Stimulated activated CD8-positive, alpha-beta memory T cell treated with anti-CD3 and anti-CD28 coated beads, Interleukin-4, amount 100 ng/mL, for 24 hours (primary cell): ENCODE measurements at places on chromosomes 2 and 18.

DNA sequence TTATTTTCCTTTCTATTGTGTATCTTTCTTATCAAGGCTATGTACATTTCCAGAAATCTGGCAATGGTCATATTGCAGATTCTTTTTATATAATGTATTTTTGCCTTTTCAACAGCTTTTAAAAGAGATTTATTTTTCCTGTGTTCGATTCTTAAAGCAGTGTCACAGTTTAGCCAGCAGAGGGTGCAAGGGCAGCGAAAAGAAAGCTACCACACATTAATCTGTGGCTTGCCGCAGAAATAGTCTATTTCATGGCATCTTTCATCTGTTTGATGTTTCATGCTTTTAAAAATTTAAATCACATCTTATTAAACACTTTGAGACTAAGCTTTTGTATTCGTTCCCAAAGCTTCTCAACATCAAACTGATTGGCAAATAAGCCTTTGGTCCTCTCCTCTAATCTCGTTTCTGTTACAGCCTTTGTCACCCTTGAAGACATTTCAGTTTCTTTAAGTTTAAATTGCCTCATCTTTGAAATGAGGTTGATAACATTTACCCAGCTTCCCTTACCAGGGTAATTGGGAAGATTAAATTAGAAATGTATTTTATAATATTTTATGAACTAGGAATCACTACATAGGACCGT lies 73.3 kb downstream of the PIK3C3 start:
- DNase-seq = no peak

DNA sequence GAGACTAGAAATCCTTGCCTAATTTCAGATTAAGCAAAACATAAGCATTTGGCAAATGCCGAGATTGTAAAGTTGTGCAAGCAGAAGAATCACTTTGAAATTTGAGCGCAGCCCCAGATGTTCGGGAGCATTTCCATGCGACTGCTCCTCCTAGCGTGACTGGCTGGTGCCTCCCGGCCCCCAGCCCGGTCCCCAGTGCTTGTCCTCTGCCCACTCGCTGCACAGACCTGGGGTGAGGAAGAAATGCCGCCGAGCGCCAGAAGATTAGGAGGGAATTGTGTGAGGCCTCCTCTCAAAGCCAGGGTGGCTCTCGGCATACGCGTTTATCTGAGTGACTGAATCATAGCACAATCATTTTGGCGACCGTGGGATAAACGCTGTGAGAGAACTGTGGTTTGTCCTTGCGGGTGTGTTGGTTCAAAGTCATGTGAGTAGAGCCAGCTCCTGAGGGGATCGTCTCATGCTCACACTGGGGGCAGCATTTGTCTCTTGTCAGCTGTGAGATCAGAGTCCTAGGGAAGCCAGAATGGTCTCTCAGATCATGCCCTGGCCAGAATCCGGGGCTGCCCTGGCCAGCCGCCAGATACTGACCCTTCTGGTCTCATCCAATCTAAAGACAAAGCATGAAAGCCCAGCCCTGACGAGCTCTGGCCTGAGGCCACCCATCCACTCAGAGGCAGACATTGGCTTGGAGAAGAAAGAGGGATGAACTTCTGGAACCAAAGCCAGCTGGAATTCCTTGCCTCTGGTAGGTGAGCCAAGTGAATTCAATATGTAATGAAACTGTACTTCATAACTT lies 189.3 kb downstream of the SH3RF3 start:
- no peak for DNase-seq

DNA sequence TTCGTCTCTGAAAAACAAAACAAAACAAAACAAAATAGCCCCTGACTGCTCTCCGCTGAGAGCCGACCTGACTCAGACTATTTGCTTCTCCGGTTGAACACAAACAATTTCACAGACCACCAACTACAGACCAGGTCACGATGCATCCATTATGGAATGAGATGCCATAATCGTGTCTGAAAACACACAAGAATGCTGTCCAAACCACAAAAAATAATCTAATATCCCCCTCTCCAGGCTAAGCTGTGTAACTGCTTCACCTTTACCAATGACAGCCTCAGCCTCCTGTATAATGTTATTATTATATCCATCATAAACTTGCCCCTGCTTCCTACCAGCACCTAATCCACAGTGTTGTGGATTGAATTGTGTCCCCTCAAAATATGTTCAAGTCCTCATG lies 114.7 kb downstream of the DNAH6 start:
- no peak for DNase-seq

GRCh38 chr2:19973466-19973865 lies 16.4 kb downstream of the WDR35 start:
- no peak for DNase-seq

DNA sequence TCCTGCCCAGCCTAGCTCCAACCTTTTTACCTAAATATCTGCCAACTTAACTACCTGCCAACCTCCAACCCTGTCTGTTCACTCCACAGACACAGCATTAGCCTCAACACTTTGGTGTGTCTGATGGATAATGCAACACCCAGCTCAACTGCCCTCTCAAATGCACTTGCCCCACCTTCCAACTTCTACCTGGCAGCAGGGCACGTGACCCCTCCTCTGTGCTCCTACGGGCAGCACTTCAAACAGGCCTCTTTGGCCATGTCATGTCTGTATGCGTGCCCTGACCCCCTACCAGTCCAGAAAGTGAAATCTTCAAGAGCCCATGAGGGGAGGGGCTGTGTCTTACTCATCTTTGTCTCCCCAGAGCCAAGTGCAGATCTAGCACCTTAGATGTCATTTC lies 25.5 kb downstream of the RNF149 start:
- no peak for DNase-seq

DNA sequence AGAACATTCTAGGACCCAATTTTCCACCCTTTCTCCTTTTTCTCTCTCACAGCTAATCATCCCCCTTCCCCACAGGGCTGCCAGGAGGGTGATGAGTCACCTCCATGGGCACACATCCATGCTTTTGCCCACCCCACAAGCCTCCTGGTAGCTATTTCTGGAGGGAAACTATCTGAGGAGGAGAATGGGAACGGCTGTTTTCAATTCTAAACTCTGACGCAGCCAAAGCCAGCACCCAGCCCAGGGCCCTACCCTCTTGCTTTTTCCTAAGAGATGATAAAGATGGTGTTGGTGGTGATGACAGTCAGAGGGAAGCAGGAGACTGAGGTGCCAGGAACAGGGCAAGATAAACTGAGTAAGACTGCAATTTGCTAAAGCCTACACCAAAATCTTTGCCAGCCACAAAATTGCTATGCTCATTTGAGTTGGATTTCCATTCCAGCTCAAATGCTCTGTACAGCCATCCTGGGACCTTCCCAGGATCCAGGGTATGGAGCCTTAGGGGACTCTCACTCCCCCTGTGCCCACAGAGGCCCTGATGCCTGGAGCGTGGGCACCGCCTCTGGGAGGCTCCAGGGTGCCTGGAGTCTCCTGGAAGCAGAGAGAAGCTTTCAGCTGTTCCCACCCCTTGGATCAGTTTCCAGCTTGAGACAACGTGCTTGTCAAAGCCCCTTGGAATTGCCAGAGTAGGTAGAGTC lies 62.0 kb upstream of the FZD7 start:
- DNase-seq = no peak

GRCh38 chr2:25926984-25927756 lies 48.9 kb upstream of the ASXL2 start:
- no peak for DNase-seq

DNA sequence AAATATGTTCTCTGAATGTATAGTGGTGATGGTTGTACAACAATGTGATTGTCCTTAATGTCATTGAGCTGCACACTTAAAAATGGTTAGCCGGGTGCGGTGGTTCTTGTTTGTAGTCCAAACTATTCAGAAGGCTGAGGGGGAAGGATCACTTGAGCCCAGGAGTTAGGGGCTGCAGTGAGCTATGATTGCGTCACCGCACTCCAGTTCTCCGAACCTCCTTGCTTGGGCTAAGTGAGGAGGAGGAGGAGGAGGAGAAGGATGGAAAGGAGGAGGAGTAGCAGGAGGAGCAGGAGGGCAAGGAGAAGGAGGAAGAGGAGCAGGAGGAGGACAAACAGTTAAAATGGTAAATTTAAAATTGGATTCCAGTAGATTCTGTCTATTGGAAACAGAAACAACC lies 10.5 kb downstream of the SLC14A1 start:
- DNase-seq = no peak

DNA sequence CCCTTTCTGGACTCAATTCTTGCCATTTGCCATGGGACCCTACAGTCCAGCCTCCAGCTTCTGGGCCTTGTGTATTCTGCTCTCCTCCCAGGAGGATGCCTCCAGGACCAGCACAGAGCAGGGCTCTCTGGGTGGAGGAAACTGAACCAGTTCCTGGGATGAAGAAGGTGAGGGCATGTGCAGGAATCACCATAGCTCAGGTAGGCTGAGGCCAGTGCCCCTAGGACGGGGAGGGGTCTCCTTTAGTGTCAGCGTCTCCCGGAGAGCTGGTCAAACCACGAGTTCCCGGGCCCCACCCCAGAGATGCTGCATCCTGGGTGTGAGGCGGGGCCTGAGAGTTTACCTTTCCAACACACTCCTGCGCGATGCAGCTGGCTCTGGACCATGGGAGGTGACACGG lies 5.8 kb upstream of the PRELID3A start:
- DNase-seq = no peak

DNA sequence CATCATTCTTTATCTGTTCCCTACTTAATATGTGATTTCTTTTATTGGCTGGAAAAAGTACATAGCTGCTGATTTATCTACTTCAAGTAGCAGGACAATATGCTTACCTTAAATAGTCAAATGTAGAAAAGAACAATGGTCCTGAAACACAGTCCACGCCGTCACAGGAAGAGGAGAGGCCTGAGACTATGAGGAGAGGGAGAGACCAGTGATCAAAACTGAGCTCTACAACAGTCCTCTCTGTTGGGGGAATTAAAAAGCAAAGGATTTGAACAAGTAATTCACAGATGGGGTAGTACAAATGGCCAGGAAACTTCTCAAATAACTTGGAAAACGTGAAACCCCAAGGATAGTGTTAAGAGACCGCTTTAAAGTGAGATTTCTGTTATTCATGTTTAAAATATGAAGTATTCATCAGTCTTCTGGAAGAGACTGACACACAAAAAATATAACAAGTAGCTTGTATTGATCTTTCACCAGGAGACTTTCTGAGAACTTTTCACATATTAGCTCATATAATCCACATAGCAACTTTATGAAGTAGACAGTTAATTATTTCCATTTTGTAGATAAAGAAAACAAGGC lies 20.2 kb downstream of the SCYGR8 start:
- no peak for DNase-seq

GRCh38 chr2:134128746-134129145 lies 125.1 kb upstream of the MGAT5 start:
- DNase-seq = no peak

DNA sequence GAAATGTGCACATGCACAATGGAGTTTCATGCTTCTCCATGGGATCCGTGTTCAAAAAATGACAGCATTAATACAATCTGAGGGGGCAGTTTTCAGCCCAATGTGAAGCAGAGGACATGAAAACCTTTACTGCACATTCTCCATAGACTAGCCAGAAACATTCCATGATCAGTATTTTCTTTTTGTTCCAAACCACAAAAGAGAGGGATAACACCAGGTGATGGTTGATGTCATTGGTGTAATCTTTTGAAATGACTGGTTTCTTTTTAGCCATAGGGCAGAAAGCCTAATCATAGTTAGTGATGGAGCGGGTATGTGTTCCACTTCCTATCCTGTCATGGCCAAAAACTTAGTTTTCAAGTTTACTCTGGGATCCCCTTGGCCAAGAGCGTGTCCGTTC lies 1.8 kb upstream of the KYNU start:
- DNase-seq = no peak

DNA sequence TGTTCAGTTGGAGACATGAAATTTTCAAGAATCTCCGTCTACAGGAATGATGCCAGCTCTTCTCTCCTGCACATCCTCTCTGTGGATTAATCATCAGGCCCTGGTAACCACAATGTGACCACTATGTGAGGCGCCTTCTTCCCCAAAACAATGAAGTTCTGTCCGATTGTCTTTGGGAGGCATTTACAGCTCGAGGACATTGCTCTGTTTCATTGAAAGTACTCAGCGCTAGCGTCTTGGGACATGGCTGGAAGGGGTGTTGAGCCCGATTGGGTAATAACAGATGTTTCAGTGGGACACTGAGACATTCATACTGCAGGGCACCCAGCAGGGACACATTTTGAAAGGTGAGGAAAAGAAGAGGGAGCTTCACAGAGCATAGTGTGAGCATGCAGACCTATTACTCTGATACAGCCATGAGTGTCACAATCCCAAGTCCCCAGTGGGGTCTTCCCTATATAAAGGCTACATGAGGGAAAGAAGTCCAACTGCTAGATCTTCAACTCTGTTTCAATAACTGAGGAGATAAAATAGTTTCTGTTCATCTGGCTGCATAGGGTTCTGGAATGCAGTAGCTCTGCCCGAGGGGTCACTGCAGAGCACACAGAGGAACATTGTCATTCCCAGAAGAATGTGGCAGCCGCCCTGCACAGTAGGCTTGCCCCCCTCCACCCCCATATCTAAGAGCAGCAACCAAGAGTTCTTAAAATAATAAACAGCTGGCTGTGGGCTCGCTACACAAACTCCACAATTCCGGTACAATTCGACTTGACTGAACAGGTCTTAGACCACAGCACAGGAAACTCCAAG lies 237.3 kb downstream of the OSR1 start:
- no peak for DNase-seq

DNA sequence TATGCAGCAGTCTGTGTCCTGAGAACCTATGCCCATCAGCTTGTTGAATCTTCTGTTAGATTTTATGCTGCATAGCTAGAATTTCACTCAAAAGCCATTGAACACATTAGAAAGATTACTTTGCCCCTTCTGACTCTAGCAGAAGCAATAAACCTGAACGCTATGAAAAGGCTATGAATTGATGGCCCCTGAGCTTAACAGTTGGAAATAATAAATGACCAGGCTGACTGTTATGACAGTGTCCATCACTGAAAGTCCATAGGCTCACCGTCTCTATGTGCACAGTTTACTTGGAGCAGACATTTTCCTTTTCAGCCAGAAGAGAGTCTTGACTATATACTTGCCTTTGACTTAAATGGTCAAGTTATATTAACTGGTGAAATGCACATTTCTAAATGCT lies 1618.8 kb upstream of the ACVR2A start:
- DNase-seq = no peak

GRCh38 chr2:127610561-127610960 lies 35.4 kb upstream of the GPR17 start:
- no peak for DNase-seq

- no peak for DNase-seq
These were observed 88.0 kb upstream of the NFU1 start for GRCh38 chr2:69525261-69525660.

DNA sequence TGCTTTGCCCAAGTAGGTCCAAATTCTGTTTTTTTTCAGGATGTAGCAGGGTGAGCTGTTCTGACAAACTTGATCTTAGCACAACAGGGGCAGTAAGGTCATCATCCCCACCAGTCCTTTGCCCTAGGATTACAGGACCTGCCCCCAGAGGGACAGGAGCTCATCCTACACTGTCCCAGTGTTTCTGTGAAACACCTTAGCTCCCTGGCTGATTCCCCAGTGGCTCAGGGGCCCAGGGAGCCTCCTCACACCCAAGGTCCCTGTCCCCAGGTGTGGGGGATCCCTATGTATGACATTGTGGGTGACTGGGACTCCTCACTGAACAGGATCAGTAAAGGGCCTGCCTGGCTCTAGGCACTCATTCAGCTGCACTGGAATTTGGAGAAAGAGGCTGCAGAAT lies 191.2 kb downstream of the ANKRD30B start:
- DNase-seq = no peak

GRCh38 chr18:43893001-43893637 lies 615.8 kb upstream of the SYT4 start:
- DNase-seq = no peak
